ENCODE measurements at places on chromosomes 3 and 15.

DNA sequence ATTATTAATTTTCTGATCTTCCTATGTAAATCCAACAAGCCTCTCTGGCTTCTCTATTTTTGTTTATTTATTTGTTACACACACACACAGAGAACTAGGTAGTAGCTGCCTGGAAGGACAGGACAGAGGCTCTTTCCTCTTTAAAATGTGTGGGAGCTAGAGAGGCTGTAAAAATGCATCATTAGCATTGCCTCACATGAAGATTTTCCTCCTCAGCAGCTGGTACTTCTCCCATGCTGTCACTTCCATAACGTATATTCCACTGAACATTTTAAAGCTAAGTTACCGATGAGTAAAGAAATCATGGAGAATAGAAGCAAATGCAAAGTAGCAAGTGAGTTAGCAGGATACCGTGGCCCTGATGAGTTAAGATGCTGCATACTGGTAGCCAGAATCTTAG is 63.9 kb downstream of the IMPG2 start:
- H3K4me3 ChIP-seq = no peak overlapping the region
- no peak for DNase-seq
- H3K27ac ChIP-seq = no peak overlapping the region
- H3K36me3 ChIP-seq = no peaks in the 10 kb centered on the region

- peak; percentile 37 for DNase-seq
- no peaks in the 10 kb centered on the region for H3K36me3 ChIP-seq
- peak overlapping the region; percentile 98 for H3K27ac ChIP-seq
- no peaks in the 10 kb centered on the region for H3K27me3 ChIP-seq
- peaks cover 41% of the 10 kb centered on the region for H3K4me1 ChIP-seq
Observed at GRCh38 chr15:68819495-68820294, 1.0 kb downstream of the ANP32A start.

GRCh38 chr15:78313383-78313782 is 14.0 kb upstream of the SKIC8 start:
- no peak overlapping the region for H3K4me3 ChIP-seq
- H3K27me3 ChIP-seq = no peaks in the 10 kb centered on the region
- H3K27ac ChIP-seq = no peak overlapping the region
- DNase-seq = no peak

GRCh38 chr15:40252438-40253166 is 13.7 kb downstream of the PAK6 start:
- no peaks in the 10 kb centered on the region for H3K36me3 ChIP-seq
- peaks cover 17% of the 10 kb centered on the region for H3K27me3 ChIP-seq
- DNase-seq = peak; percentile 70
- H3K4me1 ChIP-seq = peaks cover 25% of the 10 kb centered on the region
- peak overlapping the region; percentile 55 for H3K4me3 ChIP-seq
- H3K27ac ChIP-seq = peak overlapping the region; percentile 36

GRCh38 chr3:126961791-126962461 is 21.0 kb upstream of the PLXNA1 start:
- H3K4me1 ChIP-seq = peaks cover 5% of the 10 kb centered on the region
- no peak overlapping the region for H3K27ac ChIP-seq
- H3K27me3 ChIP-seq = no peaks in the 10 kb centered on the region
- no peak for DNase-seq
- H3K4me3 ChIP-seq = no peak overlapping the region

GRCh38 chr3:155938409-155938808 is 68.0 kb downstream of the GMPS start:
- no peaks in the 10 kb centered on the region for H3K27me3 ChIP-seq
- no peak overlapping the region for H3K4me3 ChIP-seq
- peaks cover 83% of the 10 kb centered on the region for H3K36me3 ChIP-seq
- no peaks in the 10 kb centered on the region for H3K4me1 ChIP-seq
- DNase-seq = no peak

- H3K27me3 ChIP-seq = peaks cover 9% of the 10 kb centered on the region
- H3K4me3 ChIP-seq = no peak overlapping the region
- no peak for DNase-seq
- no peaks in the 10 kb centered on the region for H3K36me3 ChIP-seq
- H3K4me1 ChIP-seq = no peaks in the 10 kb centered on the region
Observed at GRCh38 chr15:88181613-88182012, 74.9 kb downstream of the NTRK3 start.

- no peaks in the 10 kb centered on the region for H3K27me3 ChIP-seq
- no peaks in the 10 kb centered on the region for H3K36me3 ChIP-seq
- DNase-seq = no peak
- H3K4me1 ChIP-seq = peaks cover 54% of the 10 kb centered on the region
- H3K4me3 ChIP-seq = no peak overlapping the region
Observed at GRCh38 chr3:49801160-49801559, 1.5 kb upstream of the CDHR4 start.

DNA sequence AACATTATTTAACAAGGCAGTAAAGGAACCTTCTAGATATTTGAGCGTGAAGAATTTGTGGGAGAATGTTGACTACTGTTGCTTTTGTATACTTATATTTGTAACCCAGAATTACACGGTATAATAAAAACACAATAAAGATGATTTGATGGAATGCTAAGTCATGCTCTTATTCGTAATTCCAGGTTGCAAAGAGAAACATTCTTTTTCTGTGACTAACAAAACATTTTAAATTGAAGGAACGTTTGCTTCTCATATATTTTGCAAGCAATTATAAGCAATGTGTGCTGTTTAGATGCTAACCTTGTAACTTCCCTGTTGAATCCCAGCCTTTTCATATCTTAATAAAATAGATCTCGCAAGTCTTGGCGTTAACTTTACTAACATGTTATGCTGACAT is 124.4 kb upstream of the CGNL1 start:
- H3K27ac ChIP-seq = no peak overlapping the region

DNA sequence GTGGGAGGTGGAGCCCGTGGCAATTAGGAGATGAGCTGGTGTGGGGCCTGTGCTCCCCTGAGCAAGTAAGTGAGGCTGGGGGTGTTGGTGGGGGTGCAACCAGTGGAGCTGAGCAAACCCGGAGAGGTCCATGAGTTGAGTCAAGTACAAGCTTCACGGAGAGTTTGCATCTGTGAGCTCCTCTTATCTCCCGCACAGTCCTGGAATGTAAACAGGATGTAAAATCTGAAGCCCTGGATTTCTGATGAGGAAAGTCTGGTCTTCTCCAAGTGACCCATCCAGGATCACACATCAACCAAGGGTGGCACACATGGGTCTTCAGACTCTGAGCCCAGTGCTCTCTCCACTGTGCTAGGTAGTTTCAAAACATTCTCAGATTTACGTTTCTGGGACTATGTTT is 67.8 kb downstream of the LSM3 start:
- no peaks in the 10 kb centered on the region for H3K36me3 ChIP-seq
- DNase-seq = no peak
- no peak overlapping the region for H3K27ac ChIP-seq
- H3K4me3 ChIP-seq = no peak overlapping the region
- no peaks in the 10 kb centered on the region for H3K4me1 ChIP-seq

GRCh38 chr3:145902166-145902565 is 258.8 kb downstream of the PLOD2 start:
- H3K4me1 ChIP-seq = no peaks in the 10 kb centered on the region
- no peak overlapping the region for H3K4me3 ChIP-seq
- no peaks in the 10 kb centered on the region for H3K36me3 ChIP-seq
- no peaks in the 10 kb centered on the region for H3K27me3 ChIP-seq

Data from stomach (tissue), 19 donors.